ENCODE measurements at places on chromosomes 13 and 19.

DNA sequence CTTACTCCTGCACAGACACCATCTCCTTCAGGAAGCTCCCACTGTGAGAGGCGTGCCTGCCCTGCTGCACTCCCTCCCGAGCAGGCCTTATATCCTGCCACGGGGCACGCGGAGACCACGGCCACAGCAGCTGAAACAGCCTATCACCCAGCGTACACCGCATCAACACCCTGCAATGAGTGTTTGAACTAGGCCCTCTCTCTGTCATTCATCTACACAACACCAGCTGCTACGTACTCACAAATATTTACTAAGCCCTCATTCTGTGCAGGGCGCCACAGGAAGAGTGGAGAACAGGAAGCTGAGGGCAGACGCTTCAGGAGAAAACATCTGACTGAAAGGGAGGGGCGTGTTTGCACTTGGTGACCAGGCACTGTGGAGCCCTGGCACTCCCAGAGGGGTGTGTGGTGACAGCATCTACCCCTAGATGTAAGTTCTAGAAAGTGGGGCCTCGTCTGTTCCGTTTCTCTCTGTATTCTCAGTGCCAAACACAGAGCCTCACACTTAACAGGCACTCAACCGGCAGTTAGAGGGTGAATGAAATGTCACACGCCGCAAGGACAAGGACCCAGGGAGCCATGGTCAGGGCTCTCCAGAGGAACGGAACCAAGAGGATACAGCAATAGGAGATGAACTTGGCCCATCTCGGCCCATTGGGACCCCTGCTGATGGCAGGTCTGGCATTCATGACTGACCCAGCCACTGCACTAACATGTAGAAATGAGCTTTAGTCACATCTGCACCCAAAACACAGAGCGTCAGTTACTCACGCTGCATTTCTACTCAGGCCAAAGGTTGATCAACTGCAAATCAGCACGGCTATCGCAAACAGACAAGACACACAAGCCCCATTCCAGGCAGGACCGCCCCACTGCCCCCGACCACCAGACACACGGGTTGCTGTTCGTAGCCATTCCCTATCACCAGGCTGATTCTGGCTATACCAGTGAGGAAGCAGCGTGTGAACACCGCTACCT is 15.7 kb downstream of the RANBP3 start:
- DNase-seq = peak; percentile 56

- DNase-seq = no peak
Observed at GRCh38 chr13:21883713-21884112, 212.8 kb downstream of the FGF9 start.

- DNase-seq = no peak
Observed at GRCh38 chr13:34155931-34156607, 338.1 kb downstream of the RFC3 start.

- DNase-seq = no peak
Observed at GRCh38 chr13:19362946-19363510, 181.4 kb upstream of the TUBA3C start.

- no peak for DNase-seq
Observed at GRCh38 chr13:91167706-91168385, 179.6 kb upstream of the MIR17HG start.

- peak; percentile 48 for DNase-seq
Observed at GRCh38 chr19:8702350-8702749, 3.8 kb upstream of the ACTL9 start.

DNA sequence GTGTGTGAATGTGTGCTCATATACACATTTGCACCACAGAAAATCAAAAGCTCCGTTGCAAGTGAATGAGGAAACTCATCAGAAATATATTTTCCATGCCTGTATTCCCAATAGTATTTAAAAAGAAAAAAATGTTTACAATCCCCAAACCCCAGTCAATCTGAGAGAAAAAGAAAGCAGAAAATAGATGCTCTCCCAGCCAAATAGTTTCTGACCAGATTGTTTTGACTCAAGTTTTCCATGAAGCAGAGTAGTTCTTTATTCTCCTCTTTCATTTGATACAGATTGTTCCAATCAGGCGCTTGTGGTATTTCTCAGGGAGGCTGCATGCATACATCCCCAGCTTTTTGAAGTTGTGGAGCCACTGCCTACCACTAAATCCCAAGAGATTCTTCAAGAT is 110.6 kb downstream of the STARD13 start:
- no peak for DNase-seq

- no peak for DNase-seq
Observed at GRCh38 chr19:47377801-47378200, 28.7 kb downstream of the DHX34 start.

- no peak for DNase-seq
Observed at GRCh38 chr13:85970727-85971126, 171.5 kb upstream of the SLITRK6 start.

DNA sequence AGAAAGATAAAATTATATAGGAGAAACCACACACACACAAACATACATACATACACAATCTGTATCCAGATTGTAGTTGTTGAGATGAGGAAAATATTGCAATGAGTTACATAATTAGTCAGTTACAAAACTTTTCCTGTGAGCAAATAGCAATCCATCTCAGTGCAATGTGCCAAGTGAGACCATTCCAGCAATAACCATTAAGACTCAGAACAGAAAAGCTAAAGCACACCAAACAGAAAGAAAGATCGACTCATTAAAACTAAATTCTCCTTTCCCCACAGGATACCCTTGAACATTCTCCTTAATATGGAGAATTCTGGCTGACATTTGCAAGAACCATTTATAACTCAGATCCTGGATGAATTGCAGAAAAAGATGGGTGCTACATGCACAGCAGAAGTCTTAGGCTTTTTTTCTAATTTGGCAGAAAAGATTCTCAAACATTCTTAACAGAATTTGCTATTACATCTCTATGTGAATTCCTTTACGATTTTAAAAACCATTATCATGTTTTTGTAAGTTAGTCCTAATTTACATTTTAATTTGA is 1341.2 kb upstream of the SPRY2 start:
- no peak for DNase-seq

GRCh38 chr19:48770266-48770665 is 14.9 kb downstream of the FGF21 start:
- no peak for DNase-seq

GRCh38 chr13:95636853-95637252 is 7.7 kb downstream of the DZIP1 start:
- no peak for DNase-seq

GRCh38 chr19:10936661-10937084 is 8.1 kb downstream of the TIMM29 start:
- peak; percentile 10 for DNase-seq

DNA sequence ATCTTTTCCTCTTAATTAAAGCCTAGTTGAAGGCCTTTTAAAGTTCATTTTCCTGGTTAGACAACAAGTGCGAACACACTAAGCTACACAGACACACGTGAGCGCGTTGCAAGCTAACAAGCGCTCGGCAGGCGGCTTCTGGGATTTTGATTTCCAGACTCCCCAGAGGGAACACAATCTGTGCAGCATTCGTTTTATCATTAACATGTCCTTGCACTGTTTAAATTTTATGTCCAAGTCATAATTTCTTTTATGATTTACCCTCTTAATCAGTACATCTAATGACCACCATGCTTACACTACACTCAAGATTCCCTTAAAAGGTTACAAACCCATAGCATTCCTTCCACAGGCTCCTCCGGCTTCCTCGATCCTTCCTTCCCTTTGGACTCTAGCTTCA is 16.8 kb downstream of the COL4A1 start:
- no peak for DNase-seq

GRCh38 chr19:42178791-42179674 is 38.4 kb downstream of the DEDD2 start:
- DNase-seq = peak; percentile 1

GRCh38 chr19:14416817-14417231 is 2.3 kb downstream of the DDX39A start:
- no peak for DNase-seq

DNA sequence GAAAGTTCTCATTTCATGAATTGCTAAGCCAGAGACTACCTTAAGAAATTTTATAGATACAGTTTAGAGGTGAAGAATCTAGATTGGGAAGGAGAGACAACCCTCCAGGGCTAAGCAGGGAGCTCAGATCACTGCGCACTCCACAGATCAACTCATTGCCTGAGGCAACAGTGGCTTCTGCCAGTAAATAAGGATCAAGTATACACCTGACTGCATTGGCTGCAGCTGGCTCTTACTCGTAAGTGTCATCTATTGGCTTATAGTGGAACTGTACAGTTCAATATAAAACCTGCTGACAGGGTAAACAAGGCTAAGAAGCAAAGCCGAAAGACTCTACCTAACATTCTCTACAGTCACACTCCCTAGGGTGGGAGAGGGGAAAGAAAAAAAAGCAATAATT is 18.0 kb upstream of the C1QTNF9B start:
- no peak for DNase-seq

GRCh38 chr13:80048802-80049201 is 292.1 kb downstream of the SPRY2 start:
- DNase-seq = peak; percentile 31

GRCh38 chr13:28501547-28501946 is 6.6 kb upstream of the FLT1 start:
- DNase-seq = no peak

- no peak for DNase-seq
Observed at GRCh38 chr19:51729781-51730180, 6.0 kb upstream of the HAS1 start.

DNA sequence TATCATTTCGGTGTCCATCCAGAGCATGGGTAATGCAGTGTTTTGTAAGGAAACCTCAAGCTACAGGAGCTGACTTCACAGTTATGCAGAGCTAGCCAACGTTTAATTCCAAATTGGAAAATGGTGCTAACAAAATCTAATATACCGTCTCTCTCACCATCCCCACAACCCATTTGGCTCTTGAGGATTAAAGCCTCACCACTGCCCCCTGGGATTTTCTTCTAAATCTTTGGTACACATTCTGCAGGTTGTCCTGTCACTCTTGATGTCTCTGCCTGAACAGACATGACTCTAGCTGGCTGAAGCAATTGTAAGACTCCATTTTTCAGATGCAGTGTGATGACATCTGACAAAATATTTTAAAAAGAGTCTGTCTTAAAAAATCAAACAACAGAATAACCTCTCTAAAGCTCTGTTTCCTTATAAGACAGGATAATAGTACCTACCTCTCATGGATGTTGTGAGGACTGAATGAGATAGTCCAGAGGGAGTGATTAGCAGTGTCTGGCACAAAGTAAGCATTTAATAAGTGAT is 451.8 kb downstream of the SUCLA2 start:
- DNase-seq = no peak

DNA sequence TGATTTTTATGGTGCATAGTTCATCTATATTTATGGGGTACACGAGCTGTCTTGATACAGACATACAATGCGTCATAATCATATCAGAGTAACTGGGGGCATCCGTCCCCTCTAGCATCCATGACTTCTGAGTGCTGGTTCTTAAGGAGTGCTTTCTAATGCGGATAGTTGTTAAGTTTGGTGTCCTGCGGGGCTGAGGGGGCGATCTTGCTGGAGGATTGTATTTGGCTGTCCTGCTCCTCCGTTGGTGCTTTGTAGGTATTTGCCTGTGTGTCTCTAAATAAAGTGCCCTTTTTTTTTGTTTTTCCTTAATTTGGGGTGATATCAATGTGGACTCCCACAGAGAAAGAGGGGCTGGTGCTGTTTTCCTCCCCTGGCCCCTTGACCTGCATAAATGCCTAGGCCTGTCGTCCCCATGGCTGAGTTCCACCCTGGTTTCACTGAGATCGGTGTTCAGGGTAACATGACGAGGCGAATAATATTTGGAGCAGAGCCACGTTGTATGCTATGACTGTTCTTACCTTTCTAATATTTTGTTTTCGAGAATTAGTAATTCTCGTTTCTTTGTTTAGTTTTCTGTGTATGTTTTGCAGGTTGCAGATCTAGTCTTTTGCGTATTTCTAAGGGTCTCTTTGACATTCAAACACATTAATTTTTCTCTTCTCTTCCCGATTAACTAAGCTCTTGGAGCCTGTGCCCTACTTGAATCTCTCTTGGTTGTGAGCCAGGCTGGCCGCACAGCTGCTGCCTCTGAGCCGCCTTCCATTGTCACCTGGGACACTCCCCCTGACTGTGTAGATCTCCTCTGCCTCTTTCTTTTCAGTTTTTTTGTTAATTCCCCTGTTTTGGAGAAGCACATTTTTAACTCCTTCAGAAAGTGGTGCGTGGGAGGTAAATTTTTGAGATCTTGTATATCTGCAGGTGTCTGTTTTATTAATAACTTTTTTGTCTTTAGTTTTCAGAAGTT is 100.3 kb downstream of the ARHGEF7 start:
- DNase-seq = no peak

DNA sequence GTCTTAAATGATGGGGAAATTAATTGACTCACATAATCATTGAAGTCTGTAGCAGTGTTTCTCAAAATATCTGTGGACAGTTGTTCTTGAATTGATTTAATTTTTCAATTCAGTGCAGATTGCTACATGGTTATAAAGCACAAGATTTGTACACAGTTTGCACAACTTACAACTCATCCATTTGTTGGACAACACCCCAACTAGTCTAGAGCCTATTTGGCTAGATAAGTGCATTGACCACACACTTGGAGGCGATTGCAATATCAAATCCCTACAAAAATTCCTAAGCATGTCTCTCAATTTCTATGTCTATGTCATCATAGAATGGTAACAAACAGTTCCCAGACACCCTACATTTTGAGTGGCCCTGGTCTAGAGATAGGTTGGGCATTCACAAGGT is 48.0 kb upstream of the IPO5 start:
- DNase-seq = no peak

GRCh38 chr13:30895773-30896172 is 10.3 kb upstream of the MEDAG start:
- DNase-seq = no peak

GRCh38 chr13:39515224-39515714 is 87.7 kb downstream of the LHFPL6 start:
- DNase-seq = no peak

DNA sequence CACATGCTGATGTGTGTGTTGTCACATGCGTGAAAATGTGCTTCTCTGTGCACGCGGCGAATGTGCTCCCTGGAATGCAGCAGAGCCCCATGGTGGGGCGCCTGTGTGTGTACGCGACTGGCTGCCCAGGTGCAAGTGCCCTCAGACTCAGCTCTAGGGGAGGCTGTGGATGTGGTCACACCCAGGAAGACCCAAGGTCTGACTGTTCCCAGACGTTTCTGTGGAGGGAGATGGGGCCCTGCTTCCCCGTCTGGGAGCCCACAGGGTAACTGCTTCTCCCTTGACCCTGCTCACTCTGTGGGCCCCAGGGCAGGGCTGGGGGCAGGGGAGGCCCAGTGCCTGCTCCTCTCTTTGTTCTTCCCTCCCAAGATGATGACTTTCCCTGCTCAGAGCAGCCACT is 7.9 kb upstream of the UQCR11 start:
- no peak for DNase-seq

DNA sequence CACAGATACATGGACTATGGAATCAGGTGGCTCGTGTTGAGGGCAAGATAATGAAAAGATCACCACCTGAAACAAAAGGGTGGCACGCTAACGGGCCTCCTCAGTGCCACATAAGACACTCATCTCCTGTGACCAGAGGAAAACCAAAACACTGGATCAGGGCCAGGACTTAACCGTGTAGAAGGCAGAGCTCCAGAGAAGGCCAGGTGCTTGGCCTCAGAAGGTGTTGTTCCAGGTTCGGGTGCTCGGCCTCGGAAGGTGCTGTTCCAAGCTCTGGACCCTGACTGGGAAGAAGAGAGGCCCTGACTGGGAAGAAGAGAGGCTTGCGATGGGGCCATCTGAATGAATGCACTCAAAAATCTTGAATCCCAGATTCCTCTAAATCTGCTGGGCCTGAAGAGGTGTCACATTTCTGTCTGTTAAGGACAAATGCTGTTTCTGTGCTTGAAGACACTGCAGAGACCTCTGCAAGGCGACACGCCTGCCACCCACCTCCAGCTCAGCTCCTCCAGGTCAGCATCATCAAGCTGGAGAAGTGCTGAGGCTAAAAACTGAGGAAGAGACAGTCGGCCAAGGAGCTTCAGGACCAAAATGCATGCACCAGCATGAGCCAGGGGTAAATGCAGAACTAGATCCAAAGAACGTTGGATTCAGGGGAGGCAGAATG is 2.7 kb upstream of the RASA3 start:
- DNase-seq = no peak

Data from stimulated activated naive CD4-positive, alpha-beta T cell treated with Interleukin-2 at 50 U/mL for 16 hours (primary cell).